ENCODE measurements at places on chromosomes 13 and 19.

GRCh38 chr13:112249644-112250610 lies 126.2 kb upstream of the SPACA7 start:
- no peak overlapping the region for H3K27ac ChIP-seq
- no peak overlapping the region for H3K4me3 ChIP-seq
- H3K4me1 ChIP-seq, result no peaks in the 10 kb centered on the region
- no peak for DNase-seq

GRCh38 chr19:1069009-1069779 lies 2.2 kb downstream of the ARHGAP45 start:
- H3K27me3 ChIP-seq, result no peaks in the 10 kb centered on the region
- H3K4me3 ChIP-seq, result peak overlapping the region; percentile 98
- peaks cover 57% of the 10 kb centered on the region for H3K36me3 ChIP-seq
- peak; percentile 78 for DNase-seq
- H3K4me1 ChIP-seq, result peaks cover 87% of the 10 kb centered on the region

DNA sequence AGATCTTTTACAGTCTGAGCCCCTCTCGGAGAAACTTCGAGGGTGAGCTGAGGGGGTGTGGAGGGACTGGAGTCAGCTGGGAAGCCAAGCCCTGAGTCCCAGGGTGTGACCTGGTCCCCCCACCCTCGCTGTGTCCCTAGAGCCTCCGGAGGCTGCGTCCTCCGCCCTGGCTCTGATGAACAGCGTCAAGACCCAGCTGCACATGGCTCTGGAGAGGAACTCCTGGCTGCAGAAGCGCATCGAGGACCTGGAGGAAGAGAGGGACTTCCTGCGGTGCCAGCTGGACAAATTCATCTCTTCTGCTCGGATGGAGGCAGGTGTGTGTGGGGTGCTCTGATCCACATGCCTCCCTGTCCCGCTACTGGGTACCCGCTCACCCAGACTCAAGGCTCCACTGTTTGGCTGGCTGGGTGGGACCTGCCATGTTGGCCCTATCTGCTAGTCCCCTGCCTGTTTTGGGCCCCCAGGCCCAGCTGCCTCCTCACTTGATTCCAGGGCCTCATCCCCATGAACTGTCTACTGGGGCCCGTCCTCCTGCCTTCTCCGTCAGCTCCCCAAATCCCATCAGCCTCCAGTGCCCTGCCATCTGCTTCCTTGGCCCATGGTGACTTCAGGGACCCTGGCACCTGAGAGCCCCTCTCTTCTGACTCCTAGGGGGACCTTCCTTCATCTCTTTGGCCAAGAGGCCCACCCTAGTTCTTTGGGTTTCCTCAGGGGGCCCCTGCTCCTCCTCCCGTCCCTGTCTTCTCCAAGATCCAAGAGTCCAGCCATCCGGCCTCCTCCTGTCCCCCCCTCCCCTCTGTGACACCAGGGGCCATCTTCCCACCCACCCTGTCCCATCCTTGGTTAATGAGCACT lies 1.5 kb downstream of the CCDC106 start:
- peaks cover 12% of the 10 kb centered on the region for H3K36me3 ChIP-seq
- DNase-seq, result no peak
- peaks cover 41% of the 10 kb centered on the region for H3K4me1 ChIP-seq
- no peak overlapping the region for H3K27ac ChIP-seq

DNA sequence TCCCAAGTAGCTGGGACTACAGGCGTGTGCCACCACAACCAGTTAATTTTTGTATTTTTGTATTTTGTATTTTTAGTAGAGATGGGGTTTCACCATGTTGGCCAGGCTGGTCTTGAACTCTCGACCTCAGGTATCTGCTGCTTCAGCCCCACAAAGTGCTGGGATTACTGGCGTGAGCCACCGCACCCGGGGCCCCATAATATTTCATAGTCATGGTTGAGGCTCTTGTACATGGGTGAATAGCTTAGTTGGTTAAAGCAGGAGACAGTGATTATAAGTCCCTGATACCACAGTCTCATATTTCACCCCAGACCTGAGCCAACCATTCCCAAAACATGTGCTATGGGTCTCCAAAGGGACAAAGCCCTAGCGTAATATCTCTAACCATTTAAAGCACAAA lies 26.1 kb downstream of the MBNL2 start:
- H3K27ac ChIP-seq, result no peak overlapping the region
- no peaks in the 10 kb centered on the region for H3K36me3 ChIP-seq
- H3K4me1 ChIP-seq, result peaks cover 3% of the 10 kb centered on the region
- H3K4me3 ChIP-seq, result no peak overlapping the region
- no peak for DNase-seq

GRCh38 chr19:4390017-4390566 lies 10.3 kb downstream of the SH3GL1 start:
- no peak for DNase-seq
- H3K4me1 ChIP-seq, result peaks cover 55% of the 10 kb centered on the region
- H3K27me3 ChIP-seq, result no peaks in the 10 kb centered on the region
- peaks cover 44% of the 10 kb centered on the region for H3K36me3 ChIP-seq
- H3K27ac ChIP-seq, result no peak overlapping the region
- H3K4me3 ChIP-seq, result no peak overlapping the region

GRCh38 chr13:51624695-51625345 lies 40.6 kb downstream of the WDFY2 start:
- H3K27ac ChIP-seq, result no peak overlapping the region
- peaks cover 3% of the 10 kb centered on the region for H3K36me3 ChIP-seq
- peaks cover 6% of the 10 kb centered on the region for H3K4me1 ChIP-seq
- no peaks in the 10 kb centered on the region for H3K27me3 ChIP-seq

GRCh38 chr13:102718746-102719145 lies 23.9 kb upstream of the METTL21C start:
- DNase-seq, result no peak
- no peaks in the 10 kb centered on the region for H3K27me3 ChIP-seq
- no peak overlapping the region for H3K27ac ChIP-seq
- no peaks in the 10 kb centered on the region for H3K36me3 ChIP-seq
- H3K4me1 ChIP-seq, result no peaks in the 10 kb centered on the region
- no peak overlapping the region for H3K4me3 ChIP-seq
